ENCODE measurements at places on chromosomes 1 and 21.
A peak's percentile ranks its signal among the peaks of the same experiment; 100 is the strongest.

GRCh38 chr21:43925096-43925481 is 60.1 kb downstream of the AGPAT3 start:
- DNase-seq, result no peak

- DNase-seq, result peak; percentile 49
These were observed 1.2 kb downstream of the HDGF start for GRCh38 chr1:156750191-156750672.

DNA sequence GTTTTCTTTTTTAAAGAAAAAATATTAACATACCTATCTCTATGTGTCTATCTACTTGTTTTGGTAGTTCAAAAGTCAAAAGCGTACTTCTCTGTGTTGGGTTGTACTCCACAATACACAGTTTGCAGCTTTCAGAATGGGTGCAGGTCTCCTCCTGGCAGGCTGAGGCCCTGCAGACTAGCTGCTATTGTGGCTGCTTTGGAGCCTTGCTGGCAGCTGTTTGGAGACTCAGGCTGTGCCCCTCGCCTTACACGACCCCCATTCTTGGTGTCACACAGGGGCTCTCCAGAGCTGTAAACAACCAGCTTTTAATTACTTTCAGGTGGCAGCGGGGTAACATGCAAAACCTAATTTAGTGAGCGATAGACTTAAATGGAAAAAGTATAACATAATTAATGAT is 160.4 kb downstream of the DSCAM start:
- DNase-seq, result no peak

DNA sequence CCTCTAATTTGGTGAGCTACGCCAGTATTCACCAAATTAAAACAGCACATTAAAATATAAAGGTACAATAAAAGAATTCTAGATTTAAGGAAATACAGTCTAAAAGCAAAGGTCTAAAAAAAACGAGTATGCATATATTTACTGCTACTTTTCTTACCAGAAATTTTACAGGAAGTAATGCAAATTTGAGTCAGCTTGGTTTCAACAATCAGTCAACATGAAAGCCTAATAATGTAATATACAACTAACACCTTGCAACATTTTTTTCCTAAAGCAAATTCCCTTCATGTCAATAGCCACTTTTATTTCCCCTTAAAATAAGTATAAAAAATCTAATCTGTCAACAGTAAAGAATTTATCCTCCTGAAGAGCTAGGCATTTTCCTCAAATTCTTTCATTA is 11.9 kb downstream of the PTP4A2 start:
- DNase-seq, result peak; percentile 79

- no peak for DNase-seq
These were observed 26.3 kb downstream of the ADAMTS1 start for GRCh38 chr21:26818906-26819305.

GRCh38 chr21:32055305-32055704 is 182.5 kb downstream of the HUNK start:
- no peak for DNase-seq

DNA sequence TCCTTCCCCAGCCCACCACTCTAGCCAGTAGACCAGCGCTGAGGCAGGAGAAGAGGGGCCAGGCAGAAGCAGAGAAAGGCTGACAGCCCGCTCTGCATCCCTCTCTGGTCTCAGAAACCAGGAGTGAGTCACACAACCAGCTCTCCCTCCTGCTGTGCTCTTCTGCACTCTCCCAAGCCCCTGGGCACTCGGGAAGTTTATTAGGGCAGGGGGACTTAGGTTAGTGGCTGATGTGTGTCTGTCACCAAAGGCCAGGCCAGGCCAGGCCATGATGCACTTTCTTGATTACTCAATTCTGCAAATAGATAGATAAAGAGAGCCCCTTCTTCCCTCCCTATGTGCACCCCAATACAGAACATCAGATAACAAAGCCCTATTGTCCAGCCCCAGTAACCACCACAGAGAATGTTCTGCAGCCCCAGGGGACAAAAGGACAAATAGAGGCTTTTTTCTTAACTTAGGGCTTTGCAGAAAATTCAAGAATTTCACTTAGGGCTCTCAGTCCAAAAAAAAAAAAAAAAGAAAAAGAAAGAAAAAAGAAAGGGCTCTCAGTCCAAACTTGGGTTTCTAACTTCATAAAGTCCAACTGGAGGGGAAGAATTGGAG is 52.9 kb upstream of the CNTN2 start:
- DNase-seq, result no peak

GRCh38 chr1:67741736-67742135 is 56.7 kb downstream of the GADD45A start:
- DNase-seq, result no peak

DNA sequence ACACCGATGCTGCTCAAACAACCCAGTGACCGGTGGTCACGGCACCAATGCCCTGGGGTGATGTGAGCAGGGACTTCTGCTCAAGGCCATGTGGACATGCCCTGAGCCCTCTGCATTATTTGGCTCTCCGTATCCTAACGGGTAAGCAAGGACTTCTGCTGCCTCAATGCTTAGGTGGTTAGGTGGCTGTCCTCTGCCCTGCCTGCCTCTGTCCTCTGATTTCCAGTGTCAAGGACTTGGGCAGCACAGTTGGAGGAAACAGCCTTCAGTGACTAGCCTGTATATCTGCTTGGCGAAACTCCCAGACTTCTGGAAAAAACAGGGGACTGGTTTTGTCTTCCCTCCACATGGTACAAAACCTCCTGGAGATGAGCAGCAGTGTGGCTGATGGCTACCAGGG is 34.5 kb downstream of the DNAJC11 start:
- DNase-seq, result no peak

Measured in activated CD4-positive, alpha-beta T cell treated with anti-CD3 and anti-CD28 coated beads, Interleukin-10, Interleukin-2, amounts not matched to agents 100 ng/mL and 50 ng/mL, durations not matched to agents 16 hours and 8 hours (primary cell).